Activated T-cell treated with anti-CD3 and anti-CD28 coated beads for 4 hours (primary cell): ENCODE measurements at places on chromosomes 4 and X.

DNA sequence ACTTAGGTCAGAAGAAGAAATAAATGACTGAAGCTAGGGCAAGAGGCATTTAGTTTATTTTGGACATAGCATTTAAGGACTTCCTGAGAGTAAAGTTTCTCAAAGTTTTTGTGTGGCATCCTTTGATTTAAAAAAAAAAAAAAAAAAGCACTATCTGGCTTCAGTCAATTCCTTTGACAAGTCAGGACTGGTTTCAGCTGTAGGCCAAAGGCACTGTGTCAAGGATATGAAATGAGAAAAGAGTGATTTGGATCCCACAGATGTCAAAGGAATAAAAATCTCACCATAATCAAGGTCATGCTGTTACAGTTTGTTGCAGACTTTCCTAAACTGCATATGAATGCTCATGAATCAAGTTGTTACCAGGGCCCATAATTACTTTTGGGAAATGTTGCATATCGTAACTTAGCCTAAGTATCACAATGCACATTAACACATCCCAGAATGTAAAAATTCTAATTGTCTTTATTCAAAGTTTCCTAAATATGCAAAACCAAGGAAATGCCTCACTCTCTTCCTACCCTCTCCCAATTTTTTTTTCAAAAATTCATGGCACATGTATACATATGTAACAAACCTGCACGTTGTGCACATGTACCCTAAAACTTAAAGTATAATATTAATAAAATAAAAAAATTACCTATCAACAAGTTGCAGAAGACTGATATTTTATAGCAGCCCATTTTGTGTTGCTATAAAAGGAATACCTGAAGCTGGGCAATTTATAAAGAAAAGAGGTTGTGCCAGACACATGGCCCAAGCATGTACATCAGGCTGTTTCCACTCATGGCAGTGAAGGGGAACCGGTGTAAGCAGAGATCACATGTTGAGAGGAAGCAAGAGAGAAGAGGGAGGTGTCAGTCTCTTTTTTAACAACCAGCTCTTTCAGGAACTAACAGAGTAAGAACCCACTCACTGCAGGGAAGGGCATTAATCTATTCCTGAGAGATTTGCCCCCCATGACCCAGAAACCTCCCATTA is 33.7 kb upstream of the ADAMTS3 start:
- DNase-seq: no peak

- no peak for DNase-seq
These were observed 49.6 kb downstream of the HPF1 start for GRCh38 chr4:169707958-169708643.

DNA sequence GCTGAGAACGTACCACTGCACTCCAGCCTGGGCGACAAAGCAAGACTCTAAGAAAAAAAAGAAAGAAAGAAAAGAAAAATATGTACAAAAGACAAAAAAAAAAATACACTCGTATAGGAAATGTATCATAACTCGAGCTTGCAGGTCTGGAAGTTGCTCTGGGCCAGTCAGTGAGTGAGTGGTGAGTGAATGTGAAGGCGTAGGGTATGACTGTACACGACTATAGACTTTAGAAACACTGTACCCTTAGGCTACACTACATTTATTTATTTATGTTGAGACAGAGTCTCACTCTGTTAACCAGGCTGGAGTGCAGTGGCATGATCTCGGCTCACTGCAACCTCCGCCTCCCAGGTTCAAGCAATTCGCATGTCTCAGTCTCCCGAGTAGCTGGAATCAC is 29.4 kb downstream of the EVC2 start:
- no peak for DNase-seq

- DNase-seq: no peak
These were observed 1997.4 kb downstream of the C4orf33 start for GRCh38 chr4:131093303-131093702.

- DNase-seq: no peak
These were observed 655.3 kb upstream of the FRG1 start for GRCh38 chr4:189285377-189285776.

- no peak for DNase-seq
These were observed 89.1 kb upstream of the TSPAN5 start for GRCh38 chr4:98747393-98748091.

GRCh38 chr4:93127489-93127888 is 701.1 kb upstream of the ATOH1 start:
- no peak for DNase-seq

DNA sequence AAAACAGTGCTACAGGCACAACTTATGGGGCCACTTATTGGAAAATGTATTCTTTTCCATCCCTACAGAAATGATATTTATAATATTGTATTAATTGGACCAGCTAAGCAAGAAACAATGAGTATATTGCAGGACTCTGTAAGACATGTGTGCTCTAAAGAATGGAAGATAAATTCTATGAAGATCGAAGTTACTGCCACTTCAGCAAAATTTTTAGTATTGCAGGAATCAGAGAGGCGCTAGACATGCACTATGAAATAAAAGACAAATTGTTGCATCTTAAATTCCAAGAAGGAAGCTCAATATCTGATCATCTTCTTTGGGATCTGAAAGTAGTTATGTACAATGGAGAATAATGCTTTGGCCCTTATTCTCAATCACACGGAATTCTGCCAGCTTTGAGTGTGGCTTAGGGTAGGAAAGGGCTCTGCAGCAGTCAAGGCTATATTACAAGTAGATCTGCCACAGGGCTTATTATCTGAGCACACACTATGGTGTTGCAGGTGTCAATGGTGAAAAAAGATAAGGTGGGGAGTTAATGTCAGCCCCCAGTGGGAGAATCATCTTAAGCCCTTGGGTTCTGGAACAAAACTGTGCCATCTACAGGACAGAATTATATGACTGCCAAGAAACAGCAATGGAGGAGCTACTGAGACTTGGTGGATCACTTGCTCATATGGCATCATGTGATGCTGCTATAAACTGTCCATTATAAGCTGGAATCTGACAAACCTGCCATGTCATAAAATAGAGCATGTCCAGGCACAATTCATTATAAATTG is 334.0 kb upstream of the NDST3 start:
- no peak for DNase-seq

DNA sequence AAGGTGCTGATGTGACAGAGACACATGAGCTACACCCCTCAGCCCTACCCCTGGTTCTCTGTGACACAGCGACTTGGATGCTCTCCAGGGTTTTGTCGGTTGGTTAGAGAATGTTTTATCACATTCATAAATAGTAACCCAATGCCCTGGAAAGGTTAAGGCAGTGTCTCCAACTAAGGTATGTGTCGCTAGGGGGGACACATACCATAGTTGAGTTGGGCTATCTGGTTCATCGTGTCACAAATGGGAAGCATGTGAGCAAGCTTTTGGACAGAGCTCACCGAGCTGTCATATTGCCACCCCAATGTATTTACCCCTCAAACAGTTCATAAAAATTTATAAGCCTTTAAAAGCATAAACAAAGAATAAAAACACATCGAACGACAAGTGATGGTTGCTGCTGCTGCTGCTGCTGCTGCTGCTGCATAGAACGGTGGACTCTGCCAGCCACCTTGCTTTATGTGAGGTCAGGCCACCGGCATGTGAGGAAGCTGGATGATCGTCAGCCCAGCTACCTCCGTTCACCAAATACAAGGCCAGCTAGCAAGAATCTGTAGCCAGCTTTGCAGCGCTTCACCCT is 55.9 kb downstream of the STOX2 start:
- no peak for DNase-seq
